ENCODE measurements at places on chromosomes 13 and 19.

GRCh38 chr19:1866693-1867348 lies 3.4 kb upstream of the KLF16 start:
- DNase-seq: no peak

DNA sequence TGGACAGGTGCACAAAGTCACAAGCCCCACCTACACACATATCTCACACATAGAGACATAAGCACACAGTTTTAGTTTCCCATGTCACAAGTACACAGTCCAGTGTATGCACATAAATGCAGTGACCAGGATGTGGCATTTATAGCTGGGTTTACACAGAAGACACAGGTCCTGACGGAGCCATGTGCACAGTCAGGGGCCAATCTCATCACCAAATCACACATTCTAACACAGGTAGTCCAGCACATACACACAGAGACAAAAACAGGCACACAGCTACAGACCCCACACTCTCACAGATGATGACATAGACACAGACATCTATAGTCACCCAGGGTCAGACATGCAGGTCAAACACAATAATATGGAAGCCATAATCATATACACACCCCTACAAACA lies 2.1 kb downstream of the NUMBL start:
- no peak for DNase-seq

- DNase-seq: no peak
These were observed at the start of gene TINCR for GRCh38 chr19:5567360-5567969. Gene TINCR (minus strand): TSS chr19:5567953.

GRCh38 chr19:17220207-17220758 lies 5.1 kb downstream of the USE1 start:
- peak; percentile 81 for DNase-seq

GRCh38 chr19:18290302-18291018 lies 9.0 kb upstream of the JUND start:
- DNase-seq: peak; percentile 49

GRCh38 chr13:92460479-92460878 lies 766.1 kb upstream of the GPC6 start:
- DNase-seq: no peak

- DNase-seq: no peak
These were observed 26.9 kb upstream of the ZNF83 start for GRCh38 chr19:52665027-52665426.

DNA sequence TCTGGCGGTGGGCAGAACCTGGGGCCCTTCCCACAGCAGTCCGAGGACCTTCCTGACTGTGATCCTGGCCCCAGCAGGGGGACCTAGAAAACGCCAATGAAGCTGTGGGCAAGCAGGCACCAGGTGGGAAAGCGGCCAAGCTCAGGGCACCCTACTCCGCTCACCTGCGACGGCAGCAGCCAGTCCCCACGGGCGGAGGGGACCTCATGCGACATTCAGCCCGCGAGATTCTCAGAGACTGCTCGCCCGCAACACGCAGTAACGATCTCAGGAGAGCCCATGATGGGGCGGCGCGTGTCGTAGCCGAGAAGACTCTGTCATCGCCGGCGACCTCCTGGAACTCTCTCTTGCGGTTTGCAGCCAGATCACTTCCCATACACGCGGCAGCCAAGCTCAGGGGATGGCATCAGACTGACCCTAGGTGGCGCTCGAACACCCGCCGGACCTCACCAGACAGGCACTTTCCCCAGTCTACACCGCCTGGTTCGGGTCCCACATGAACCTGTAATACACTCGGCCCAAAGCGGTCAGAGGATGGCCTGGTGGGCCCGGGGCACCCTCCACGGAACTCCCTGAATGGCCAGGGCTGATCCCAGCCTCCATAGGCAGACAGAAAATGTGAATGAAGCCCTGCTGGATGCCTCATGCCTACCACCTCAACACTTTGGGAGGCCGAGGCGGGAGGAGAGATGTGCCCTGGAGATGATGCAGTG lies 26.5 kb downstream of the MAN2B1 start:
- DNase-seq: peak; percentile 85

DNA sequence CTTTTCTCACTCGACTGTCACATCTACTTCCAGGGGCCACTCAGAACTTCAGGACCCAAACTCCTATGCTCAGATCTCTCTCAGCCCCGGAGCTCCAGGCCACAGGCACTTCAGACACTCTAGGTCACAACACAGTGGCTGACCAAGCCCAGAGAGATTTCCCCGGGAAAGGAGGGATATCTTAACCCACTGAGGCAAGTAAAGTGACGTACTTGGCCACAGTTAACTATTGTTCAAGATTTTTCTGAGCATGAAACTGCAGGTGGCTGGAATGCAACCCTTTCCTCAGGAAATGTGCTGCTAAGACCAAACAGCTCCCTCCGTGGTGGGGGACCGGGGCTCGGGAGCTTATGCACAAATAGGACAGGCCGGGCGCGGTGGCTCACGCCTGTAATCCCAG lies 23.9 kb downstream of the OPA3 start:
- DNase-seq: no peak

DNA sequence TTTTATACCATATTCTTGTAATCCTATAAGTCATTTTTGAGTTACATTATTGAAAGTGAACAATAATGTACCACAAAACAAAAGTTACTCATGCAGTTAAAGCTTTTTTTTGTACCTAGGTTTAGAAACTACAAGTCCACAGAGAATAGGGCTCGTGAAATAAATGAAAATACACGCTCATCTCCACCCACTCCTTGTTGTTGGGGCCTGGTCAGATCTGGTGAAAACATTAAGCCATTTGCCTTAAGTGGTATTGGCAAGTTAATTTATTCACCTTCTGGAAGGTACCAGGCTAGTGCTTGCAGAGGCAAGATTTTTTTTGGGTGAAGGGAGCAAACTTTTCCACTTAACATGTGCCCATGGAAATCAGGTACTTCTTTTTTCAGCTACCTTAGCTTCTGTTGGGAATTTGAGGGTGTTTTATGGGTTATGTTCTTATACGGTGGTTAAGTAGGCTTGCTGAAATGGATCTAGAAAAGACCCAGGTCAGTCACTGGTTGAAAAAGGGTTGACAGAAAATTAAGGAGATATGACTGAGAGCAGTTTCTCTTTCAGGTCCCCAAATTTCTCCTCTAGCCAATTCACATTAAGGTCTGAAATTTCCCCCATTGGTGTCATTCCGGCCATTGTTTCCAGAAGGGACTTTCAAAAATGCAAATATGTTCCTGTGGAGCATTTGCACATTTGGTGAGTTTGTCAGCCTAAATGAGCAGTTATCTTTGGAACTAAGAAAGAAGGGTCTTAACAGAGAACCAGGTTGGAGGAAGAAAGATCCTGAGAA lies 143.3 kb downstream of the KCNRG start:
- DNase-seq: no peak

DNA sequence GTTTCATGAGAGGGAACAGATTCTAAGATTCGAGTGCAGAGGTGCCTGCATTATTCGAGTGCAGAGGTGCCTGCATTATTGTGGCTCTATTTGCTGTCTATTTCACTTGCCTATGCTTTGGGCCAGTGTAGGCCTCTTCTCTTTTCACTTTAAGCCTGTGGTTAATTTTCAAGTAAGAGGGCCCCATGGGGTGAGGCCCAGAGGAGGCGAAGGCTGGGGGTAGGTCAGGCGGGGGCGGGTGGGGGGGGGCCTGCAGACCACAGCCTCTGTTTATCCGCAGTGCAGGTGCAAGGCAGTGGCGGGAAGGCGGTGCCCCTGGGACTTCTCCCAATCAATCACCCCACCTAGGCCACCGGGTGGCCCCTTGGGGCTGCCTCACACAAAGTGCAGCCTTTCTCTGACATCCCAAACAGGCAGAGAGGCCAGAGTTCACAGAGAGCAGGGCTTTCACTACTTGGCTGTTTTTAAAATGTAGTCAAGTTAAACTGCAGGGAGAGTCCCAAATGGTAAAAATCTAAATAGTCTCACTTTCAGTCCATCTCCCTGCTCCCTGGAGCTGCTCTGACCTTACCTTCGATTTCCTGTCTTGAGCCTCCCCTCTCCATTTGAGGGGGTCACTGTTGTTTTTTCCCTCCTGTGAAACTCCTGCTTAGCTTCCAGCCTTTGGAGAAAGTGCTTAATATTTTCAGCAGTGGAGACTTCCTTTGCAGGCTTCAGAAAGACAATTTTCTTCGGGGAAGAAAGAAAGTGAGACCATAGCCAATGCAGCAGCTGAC lies 249.0 kb downstream of the DLEU7 start:
- no peak for DNase-seq

- DNase-seq: peak; percentile 98
These were observed 97.0 kb downstream of the INSR start for GRCh38 chr19:7197119-7197759.

- DNase-seq: no peak
These were observed 6.6 kb downstream of the STARD13 start for GRCh38 chr13:33278913-33279312.

DNA sequence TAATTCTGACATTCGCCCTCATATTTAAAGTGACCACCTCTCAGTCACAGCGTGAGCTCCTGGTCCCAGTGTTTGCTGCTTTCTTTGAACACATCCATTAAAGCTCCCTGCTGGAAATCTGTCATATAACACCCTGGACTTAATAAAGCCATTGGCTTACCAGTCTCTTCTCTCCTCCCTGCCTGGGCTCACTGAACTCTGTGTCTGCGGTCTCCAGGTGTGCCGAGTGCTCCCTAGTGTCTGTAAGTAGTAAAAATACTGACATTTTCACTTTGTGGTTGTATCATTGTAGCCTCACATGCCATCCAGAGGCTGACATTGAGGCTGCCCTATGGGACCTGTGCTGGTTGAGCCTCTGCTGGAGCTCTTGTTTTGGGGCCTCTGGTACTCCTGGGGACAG lies 2.6 kb upstream of the PSG11 start:
- no peak for DNase-seq

DNA sequence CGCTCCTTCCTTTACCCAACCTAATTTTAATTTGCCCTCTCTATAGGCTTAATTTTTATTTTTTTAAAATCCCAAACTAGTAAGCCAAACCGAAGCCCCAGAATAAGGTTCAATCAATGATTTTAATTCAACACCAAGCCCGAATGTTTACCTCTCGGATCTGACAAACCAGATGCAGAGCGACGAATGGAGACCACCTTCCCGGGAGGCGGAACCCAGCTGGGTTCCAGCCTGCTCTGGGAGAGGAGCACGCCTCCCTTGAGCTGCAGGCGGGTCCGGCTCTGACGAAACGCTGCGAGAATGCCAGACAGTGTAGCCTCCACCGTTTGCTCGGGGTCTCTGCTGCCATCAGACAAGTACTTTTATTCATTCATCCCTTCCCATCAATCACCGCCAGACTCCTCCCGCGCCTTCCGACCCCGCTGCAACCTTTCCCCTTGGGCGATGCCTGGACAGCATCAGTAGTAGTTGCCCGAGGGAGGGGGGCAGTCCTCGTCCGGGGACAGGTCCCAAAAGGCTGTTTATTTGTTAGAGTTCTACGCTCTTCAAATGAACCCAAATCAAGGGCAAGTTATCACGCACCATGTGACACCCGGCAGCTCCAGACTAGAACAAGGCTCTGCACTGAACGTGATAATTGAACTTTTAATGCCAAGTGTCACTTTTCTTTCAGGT lies 752 bp upstream of the EDNRB start:
- DNase-seq: peak; percentile 49

GRCh38 chr13:113837560-113838355 lies 26.1 kb downstream of the GAS6 start:
- peak; percentile 97 for DNase-seq
